ENCODE measurements at places on chromosomes 5 and 9.

DNA sequence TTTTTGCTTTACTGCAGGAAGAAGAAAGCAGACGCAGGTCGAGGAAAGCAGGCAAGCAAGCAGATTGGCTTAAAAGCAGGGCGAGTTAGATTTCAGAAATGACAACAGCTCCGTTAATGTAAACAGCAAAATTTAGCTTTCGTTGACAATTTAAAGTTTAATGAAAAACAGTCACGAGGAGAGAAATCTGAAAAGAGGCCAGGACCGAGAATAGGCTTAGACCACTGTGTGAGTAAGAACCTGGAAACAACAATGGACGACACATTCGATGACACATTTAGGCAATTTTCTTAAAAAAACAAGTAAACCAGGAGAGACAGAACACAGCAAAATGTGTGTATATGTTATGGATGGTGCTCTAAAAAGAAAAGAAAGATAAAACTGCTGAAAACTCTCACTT lies 155.3 kb downstream of the ISOC1 start:
- DNase-seq: no peak

DNA sequence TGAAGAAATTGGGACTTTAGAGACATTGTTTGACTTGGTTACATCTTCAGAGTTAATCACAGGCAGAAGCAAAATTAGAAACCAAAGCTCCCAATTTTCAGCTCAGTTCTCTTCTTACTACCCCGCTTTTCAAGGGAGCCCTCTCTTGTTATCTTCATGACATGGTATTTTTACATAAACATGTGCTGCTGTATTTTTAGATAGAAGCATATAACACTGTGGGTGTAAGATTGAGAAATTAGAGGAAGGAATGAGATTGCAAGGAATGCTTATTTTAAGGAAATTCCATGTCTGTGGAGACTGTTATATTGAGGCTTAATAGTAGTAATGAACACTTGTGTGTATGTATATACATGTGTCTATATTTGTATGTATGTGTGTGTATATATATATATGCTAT lies 401.6 kb downstream of the TMEM232 start:
- DNase-seq: no peak

DNA sequence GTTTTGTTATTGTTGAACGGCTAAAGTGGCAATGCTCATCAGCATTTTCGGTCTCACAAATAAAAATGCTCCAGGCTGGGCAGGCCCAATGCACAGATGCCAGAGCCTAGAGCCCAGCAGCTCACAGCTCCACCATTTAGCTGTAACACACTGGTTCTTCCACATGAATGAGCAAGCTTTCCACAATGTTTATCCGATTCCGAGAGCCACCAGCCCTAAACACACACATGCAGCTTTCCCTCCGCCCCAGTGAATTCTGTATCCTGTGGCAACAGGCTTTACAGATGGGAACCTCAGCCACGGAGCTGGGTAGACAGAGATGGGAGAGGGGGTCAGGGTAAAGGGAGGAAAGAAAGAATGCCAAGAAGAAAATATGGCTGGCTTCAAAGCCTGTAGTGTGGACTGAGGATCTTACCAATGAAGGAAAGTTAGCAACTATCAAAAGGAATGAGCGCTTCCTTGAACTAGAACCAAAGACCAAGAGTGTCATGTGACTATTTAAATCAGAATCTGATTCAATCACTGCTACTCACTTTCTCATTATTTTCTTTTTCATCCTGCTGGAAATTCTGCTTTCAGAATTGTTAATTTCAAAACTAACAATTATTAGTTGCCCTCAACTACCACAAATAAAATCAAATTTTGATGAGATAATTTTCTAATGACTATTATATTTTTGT lies 77.1 kb downstream of the MRPS27 start:
- no peak for DNase-seq

DNA sequence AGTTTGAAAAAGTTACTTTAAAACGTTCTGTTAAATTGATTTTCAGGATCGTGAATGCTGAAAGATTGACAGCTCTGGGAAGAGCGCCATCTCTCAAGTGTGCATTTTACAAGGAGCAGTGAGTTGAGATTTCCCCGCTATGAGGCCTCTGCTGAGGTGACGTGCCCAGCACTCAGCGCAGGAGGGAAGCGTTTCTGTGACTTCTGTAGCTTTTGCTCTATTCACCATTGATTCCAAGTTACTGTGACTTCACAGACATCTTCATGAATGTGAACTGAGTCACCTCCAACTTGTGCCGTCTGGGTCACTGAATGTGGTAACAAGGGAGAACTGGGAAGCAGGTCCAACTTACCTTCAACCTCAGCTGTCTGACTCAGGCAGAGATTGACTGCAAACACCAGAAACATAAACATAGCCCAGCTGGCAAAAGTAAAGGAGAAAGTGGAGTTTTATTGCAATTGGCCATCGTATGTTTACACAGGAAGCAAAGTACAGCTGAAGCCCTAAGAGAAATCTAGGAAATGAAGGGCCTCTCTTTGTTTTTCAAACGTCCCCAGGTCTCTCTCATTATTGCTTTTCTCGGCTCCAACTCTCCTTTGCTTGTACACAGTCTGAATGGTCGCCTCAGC lies 428.8 kb upstream of the CLINT1 start:
- DNase-seq: peak; percentile 14

- no peak for DNase-seq
Measured at GRCh38 chr9:123414936-123415930, 59.2 kb downstream of the CRB2 start.

DNA sequence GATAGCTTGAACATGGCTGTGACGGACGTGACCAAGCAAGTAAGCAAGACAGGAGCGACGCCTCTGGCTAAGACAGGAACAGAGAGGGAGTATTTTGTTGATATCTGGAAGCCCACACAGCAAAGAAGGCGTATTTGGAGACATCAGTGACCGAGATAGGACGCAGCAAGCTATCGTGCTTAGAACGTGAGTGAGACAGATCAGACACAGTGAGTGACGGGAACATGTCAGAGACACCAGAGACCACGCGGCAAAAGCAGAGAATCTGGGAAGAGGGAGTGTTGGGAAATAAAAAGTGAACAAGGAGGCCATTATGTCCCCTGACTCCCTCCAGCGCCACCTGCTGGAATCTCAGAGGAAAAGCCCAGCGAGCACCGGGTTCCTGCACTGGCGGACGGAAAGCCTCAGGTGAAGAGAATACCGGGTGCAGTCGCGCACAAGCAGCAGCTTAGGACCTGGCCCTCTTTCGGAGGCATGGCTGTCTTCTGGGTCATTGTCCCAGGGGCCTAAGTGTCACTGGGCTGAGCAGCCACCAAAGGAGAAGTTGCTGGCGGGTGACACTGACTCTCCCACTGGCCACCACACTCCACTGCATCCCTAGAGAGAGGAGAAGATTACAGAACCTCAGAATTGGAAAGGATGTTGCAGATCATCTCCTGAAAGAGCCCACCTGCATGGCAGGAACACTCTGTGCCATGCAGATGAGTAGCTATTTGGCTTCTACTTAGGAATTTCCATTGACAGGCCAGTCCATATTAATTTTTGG lies 99.1 kb downstream of the FBXO38 start:
- no peak for DNase-seq

DNA sequence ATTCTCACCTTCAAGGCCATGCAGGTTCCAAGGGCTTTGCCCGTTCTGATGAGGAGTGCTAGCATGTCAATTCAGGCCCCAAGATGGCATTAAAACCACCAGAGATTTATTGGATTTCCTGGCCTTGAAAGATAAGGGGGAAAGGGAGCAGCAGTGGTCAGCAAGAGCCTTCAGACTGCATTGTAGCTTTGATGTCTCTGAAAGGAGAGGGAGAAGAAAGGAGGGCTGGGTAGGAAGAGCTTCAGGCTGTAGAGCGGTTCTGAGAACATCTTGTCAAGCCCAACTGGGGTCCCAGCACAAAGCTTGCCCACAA lies 41.8 kb upstream of the FGF1 start:
- no peak for DNase-seq

GRCh38 chr5:168282120-168282519 lies 9.3 kb upstream of the WWC1 start:
- peak; percentile 48 for DNase-seq

DNA sequence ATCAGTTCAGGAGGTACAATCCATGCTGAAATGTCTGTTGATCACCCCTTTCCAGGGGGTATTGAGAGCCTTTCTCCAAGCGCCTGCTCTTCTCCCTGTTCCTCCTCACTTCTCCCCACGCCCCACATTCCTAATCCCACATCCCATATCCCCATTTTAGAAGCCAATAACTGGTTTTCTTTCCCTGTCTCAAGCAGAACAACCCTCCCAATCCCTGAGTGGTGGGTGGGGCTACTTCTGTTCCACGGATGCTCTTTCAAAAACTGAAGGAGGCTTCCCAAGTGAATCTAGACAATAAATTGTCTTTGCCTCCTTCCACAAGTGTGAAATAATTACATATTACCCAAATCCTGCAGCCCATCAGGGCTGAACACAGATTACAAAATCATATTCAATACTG lies 77.0 kb upstream of the SEMA6A start:
- DNase-seq: no peak

- DNase-seq: no peak
Measured at GRCh38 chr9:95980262-95981125, 105.0 kb downstream of the ERCC6L2 start.

- no peak for DNase-seq
Measured at GRCh38 chr5:101520417-101520816, 617.3 kb upstream of the ST8SIA4 start.

DNA sequence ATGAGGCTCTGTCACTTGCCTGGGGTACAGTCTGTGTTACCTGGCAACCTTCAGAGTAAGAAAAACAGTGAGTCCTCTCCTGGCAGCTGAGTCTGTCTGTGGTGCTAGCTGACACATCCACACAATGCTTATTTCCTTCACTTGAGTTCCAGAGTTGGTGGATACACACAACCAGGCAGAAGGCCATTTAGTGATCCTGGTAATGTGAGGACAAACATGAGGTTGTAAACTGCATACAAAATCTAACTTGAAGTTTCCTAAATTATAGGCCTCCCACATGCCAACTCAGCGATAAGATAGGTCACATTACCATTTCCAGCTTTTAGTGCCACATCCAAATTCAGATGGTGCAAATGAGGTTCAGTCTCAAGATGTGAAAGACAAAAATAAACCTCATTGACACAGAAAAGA lies 125.5 kb downstream of the DCP2 start:
- DNase-seq: no peak

GRCh38 chr9:20065796-20066700 lies 277.2 kb upstream of the SLC24A2 start:
- no peak for DNase-seq

Data from fibroblast of the conjunctiva (primary cell).